Sigmoid colon (tissue), 7 donors: ENCODE measurements at places on chromosomes 6 and 20. TPM values are rescaled to one million over a fixed set of nuclear protein-coding genes. Genes with fewer than 3 reads are reported as not detected.

GRCh38 chr6:11631539-11631938 lies 94.0 kb downstream of the TMEM170B start:
- no peaks in the 10 kb centered on the region for H3K4me1 ChIP-seq
- no peak overlapping the region for H3K4me3 ChIP-seq
- H3K27ac ChIP-seq: no peak overlapping the region
- no peaks in the 10 kb centered on the region for H3K36me3 ChIP-seq
- DNase-seq: no peak

DNA sequence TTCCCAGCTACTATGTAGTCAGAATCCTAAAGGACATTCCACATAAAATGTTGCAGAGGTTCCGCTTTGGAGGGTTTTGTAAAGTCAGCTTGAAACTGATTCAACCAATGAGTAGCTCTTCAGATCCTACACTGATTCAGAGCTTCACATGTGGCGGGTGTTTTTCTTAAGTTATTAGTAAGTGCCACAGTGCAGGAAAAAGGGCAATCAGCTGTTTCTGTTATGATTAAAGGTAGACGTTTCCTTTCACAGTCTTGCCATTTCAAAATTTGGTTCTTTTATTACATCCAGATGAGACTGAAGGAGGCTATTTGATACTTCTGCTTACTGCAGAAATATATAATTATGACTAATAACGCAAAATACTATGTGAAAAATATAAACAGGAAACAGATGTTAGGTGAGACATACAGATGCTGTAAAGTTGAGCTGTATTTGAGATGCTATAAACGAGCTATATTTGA lies 443.9 kb downstream of the CDKAL1 start:
- no peaks in the 10 kb centered on the region for H3K36me3 ChIP-seq
- no peaks in the 10 kb centered on the region for H3K4me1 ChIP-seq
- no peak for DNase-seq

The MLIP gene
- not detected for total RNA-seq

- no peak overlapping the region for H3K4me3 ChIP-seq
- H3K27me3 ChIP-seq: no peaks in the 10 kb centered on the region
- DNase-seq: no peak
- H3K27ac ChIP-seq: no peak overlapping the region
- H3K4me1 ChIP-seq: no peaks in the 10 kb centered on the region
These were observed 323.3 kb upstream of the NT5E start for GRCh38 chr6:85126485-85127167.

DNA sequence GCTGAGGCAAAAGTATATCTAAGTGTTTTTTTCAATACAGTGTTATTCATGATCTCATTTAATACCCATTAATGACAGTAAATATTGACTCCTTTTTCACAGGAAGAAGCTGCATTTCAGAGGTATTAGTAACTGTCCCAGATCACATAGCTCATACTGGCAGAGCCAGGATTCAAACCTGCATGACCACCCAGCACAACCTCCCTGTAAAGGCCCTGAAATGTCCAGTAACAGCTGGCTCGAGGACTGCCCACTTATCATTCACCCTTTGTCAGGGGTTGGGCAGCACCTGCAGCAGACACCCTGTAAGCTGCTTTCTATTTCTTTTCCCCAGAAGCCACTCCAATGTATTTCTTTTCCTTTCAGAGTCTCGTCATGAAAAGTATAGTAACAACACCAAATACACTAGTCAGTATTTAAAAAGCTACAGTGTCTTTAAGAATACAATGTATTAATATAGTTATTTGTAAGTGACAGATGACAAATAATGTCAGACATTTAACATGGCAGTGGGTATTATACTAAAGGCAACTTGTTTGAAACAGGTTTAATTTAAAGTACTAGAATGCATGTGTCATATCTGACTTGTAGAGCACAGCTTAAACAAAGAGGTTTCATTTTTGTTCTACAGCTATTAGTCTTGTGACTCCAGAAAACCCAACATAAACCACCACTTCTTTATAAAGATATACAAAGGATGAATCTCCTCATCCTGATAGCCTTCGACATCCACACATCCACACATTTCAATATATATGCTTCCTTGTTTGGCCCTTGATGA lies 841.6 kb upstream of the GJE1 start:
- no peak overlapping the region for H3K27ac ChIP-seq
- no peaks in the 10 kb centered on the region for H3K4me1 ChIP-seq
- no peaks in the 10 kb centered on the region for H3K36me3 ChIP-seq
- no peak for DNase-seq
- no peaks in the 10 kb centered on the region for H3K27me3 ChIP-seq

DNA sequence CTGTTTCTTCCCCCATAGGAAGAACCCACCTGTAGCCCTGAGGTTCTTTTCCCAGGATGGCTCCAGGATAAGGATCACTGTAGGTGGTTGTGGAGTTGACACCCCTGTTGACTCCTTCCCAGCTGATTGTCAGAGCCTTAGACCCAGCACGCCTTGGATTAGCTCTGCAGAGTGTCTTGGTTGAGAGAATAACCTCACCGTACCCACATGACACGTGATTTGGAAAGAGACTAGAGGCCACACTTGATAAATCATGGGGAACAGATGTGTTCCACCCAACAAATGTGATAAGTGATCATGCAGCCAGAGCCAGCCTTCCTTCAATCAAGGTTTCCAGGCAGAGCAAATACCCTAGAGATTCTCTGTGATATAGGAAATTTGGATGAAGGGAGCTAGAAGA lies 12.2 kb downstream of the BTN3A1 start:
- H3K36me3 ChIP-seq: peaks cover 31% of the 10 kb centered on the region
- no peaks in the 10 kb centered on the region for H3K4me1 ChIP-seq
- H3K27ac ChIP-seq: no peak overlapping the region
- no peak for DNase-seq
